ENCODE measurements at places on chromosomes 4 and X.
A peak's percentile ranks its signal among the peaks of the same experiment; 100 is the strongest.

GRCh38 chr4:88514557-88515511, 8.7 kb downstream of the PYURF start:
- no peak for DNase-seq

GRCh38 chr4:108840426-108840975, 77.6 kb upstream of the ETNPPL start:
- DNase-seq: no peak

DNA sequence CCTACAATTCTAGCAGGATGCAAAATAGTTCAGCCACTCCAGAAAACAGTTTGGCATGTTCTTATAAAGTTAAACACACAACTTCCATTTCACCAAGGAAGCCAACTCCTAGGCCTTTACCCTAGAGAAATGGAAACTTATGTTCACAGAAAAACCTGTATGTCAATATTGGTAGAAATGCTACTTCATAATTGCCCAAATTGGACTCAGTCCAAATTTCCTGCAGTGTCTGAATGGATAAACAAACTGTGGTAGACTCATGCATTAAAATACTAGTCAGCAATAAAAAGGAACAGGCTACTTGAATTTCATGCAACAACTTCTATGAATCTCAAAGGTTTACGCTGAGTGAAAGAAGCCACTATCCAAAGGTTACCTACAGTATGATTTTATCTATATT, 1738.8 kb upstream of the IGFBP7 start:
- no peak for DNase-seq

DNA sequence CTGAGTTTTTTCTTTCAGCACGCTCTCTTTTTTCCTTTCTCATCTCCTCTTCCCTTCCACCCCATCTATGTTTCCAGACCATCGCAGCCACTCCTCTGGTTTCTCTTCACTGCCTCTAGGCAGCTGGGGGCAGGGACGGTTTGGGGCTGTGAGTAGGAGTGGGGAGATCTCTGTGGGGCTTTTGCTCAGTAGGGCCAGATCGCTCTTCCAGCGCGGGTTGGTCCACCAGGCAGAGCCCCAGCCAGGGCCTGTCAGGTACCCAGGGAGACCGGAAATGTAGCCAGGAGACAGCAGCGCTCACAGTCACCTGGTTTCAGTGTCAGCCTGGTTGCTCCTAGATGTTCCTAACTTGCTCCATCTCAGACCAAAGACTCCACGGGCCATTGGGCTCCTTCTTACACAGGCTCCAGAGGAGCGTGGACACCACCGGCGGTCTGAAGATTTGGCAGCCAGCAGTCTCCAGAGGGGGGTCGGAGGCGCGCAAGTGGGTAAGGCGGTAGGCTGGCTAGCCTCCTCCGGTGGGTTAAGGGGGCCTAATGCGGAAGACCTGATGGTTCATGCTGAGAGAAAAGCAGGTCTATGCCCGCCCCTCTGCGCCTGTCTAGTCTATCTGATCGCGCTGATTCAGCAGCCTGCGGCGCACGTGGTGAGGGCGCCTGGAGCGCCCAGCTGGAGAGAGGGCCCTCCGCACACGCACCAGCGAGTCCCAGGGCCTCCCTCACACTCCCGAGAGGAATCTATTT, 1.8 kb downstream of the FGF5 start:
- DNase-seq: no peak

DNA sequence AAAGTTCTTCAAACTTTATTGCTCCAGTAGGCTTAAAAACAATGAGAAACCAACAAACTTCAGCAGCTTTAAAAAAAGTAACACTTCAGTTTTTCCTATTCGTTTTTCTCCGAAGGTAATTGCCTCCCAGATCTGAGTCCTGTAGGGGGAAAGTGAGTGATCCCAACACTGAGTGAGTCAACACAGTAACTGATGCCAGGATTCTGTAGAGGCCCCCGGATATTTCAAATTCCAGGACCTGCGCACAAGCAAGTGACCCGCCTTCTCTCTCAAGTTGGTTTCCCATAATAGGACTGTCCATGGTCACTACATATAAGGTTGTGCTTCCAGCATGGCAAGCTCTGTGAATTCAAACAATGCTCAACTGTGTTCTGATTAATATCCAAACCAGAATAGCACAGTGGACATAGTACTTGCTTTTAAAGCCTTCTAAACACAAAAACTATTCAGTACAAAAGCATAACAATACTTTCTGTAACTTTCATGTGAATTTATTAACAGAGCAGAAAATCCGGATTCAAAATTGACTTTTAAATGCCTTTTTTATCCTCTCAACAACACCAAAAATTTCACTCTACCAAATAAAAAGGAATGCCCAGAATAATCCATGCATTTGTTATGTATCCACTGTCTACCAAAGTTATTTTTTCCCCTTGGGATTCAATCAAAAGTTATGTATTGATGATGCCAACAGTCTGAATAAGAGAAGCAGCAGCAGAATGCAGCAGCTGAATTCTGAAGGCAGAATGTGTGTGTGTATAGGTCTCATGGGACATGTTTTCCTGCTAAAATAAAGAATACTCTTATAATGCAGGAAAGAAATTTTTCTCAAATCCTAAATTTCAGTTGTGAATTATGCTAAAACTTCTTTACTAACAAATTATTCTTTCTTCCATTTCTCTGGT, at the start of gene DMD:
TSS of gene DMD (minus strand) at position 194 of the 905 bp plus-strand sequence. CDS start 237 bp downstream, outside the sequence.
- no peak for DNase-seq

GRCh38 chr4:30262379-30262778, 457.8 kb upstream of the PCDH7 start:
- no peak for DNase-seq

DNA sequence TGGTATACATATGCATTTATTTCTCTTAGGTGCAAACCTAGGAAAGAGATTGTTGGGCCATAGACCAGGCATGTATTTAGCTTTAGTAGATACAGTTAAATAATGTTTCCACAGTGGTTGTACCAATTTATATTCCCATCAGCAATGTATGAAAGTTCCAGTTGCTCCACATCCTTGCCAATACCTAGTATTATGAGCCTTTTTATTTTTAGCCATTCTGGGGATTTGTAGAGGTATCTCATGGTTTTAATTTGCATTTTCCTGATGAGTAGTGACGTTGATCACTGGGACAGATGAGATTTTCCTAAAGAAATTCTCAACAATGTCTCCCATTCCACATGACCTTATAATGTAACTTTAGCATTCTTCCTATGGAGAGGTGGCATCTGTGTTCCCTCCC, 56.9 kb downstream of the SUPT20HL2 start:
- no peak for DNase-seq

- no peak for DNase-seq
These were observed 26.0 kb downstream of the SMIM43 start for GRCh38 chr4:121738780-121739535.

- DNase-seq: no peak
These were observed 128.7 kb downstream of the MGST2 start for GRCh38 chr4:139794158-139794954.

DNA sequence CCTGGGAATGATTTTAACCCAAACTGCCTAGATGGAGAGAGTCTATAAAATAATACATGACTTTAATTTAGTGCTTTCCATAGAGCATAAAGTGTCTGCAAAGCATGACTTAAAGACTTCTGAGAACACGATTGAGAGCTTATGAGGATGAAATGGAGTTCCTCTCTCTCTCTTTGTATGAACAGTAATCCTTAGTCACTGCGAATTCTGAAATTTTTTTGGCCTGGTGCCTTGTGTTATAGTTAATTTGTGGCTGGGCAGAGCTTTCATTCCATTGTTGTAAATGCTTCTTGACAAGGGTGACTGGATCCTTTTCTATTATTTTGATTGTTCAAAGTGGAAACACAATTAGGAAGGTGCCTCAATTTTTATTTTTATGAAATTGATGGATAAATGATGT, 179.5 kb downstream of the CEP135 start:
- DNase-seq: no peak

- no peak for DNase-seq
These were observed 392.6 kb upstream of the INTU start for GRCh38 chr4:127239902-127240763.

DNA sequence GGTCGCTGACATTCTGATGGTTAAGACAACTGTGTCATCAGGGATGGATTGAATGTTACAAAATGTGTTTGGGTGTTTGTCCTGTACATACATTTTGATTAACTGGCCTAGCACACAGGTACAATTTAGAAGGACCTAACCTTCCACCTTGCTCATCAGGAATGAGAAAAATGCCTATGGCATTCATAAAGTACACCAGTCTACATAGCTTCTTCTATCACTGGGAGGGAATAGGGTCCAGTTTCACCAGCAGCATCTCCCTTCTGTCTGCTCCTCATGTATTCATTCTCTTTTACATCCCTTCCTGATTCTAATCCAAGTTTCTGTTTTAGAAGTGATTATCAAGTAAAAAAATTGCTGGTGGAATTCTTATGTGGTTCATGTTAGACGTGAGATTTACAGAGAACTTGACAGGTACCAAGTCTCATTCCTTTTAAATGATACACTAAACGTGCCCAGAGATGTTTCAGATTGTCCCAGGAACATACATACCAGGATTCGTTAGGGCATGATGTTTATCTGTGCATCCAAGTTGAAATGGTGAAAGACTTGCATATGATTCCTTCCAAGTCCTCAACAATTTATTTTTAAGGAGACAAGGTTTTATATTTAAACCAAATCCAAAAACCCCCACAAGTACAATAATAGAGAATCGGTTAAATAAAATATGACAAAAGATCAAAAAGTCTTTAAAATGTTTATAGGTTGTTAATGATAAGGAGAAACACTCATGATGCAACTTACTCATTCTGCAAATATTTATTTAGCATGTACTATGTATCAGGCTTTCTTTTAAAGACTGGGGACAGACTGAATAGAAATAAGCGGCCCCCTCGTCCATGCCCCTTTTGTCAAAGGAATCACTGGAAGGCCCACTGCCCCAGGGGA, 359.1 kb downstream of the ZNF674 start:
- no peak for DNase-seq

DNA sequence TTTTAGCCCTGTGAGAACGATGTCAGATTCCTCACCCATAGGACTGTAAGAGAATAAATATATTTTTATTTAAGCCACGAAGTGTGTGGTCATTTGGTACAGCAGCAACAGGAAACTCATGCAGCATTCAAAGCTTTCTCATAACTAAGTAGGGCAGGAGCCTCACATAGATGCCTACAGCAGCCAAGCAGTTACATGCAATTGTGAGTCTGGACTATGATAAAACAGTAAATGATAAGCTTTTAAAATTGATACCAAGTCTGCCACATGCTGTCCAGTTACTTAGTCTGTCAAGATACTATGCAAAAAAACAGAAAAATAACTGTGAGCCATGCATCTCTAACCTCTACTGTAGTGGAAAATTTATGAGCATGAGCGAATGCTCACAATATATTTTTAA, 359.6 kb downstream of the HS3ST1 start:
- DNase-seq: no peak

- no peak for DNase-seq
These were observed 86.7 kb downstream of the PSAPL1 start for GRCh38 chr4:7347981-7348380.

GRCh38 chr4:29900336-29900735, 819.8 kb upstream of the PCDH7 start:
- no peak for DNase-seq

GRCh38 chrX:25527156-25527555, 511.4 kb upstream of the ARX start:
- no peak for DNase-seq

GRCh38 chr4:148103597-148104355, 338.4 kb downstream of the NR3C2 start:
- DNase-seq: no peak

GRCh38 chrX:46447384-46447783, 97.8 kb downstream of the ZNF674 start:
- DNase-seq: no peak

- no peak for DNase-seq
These were observed 46.2 kb downstream of the GSX2 start for GRCh38 chr4:54146139-54146538.

DNA sequence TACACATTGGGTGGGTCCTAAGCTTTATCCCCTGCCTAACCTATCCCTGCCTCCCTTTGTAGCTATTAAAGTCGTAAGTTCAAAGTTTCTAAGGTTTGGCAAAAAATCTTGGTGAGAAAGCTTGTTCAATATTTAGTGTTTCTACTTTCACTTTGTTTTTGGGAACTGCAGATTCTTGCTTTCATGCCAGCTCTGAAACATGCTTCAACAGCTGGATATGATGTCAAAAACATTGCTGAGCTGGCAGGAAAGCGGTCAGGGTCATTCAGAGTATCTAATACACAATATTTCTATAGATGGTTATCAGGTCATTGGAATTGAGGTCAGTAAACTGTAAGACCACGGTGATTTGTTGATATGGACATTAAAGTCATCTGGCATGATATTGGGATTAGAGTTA, 19.7 kb downstream of the CENPI start:
- DNase-seq: no peak

DNA sequence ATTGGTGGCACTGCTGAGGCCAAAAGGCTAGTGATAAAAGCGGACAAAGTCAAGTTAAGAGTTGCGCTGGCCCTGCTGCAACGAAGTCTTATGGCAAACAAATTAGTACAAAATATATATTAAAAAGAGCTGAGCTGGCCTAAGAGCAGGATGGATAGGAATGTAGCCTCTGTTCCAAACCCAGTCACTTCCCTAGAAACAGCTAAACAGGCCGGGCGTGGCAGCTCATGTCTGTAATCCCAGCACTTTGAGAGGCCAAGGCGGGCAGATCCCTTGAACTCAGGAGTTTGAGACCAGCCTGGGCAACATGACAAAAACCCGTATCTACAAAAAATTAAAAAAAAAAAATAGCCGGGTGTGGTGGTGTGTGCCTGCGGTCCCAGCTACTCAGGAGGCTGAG, 32.4 kb upstream of the UGDH start:
- no peak for DNase-seq

GRCh38 chr4:120824946-120825345, 97.6 kb downstream of the PRDM5 start:
- DNase-seq: no peak

- peak; percentile 76 for DNase-seq
These were observed 6.8 kb downstream of the SEPTIN6 start for GRCh38 chrX:119686087-119686691.

- DNase-seq: no peak
These were observed 167.3 kb upstream of the SPRY1 start for GRCh38 chr4:123229286-123229685.

DNA sequence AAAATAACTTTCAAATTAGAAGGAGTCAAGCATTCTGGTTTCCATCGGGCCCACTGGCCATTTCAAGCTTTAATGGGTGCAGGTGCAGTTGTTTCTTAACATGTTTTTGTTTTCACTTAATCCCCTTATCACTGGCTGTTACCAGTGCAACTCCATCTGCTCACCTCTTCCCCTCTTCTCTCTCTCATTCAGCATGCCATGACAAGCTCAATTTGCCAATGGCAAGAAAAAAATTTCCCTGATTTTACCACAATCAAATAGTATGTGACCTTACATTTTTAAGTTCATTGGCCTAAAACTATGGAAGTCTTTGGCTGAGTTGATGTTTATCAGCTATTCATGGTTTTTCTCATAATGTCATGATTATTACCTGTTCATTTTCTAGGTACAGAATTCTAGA, 299.1 kb upstream of the BMP3 start:
- no peak for DNase-seq

- DNase-seq: no peak
These were observed 945.0 kb upstream of the INTU start for GRCh38 chr4:126687655-126688358.

GRCh38 chr4:33941854-33942253, 2302.5 kb downstream of the ARAP2 start:
- DNase-seq: no peak

All from NAMALWA (cell line).